Right renal cortex interstitium (tissue), 3 donors: ENCODE measurements at places on chromosomes 7 and 10. TPM values are rescaled to one million over a fixed set of nuclear protein-coding genes. Genes with fewer than 3 reads are reported as not detected.

- no peak for DNase-seq
These were observed 13.1 kb downstream of the SDHAF3 start for GRCh38 chr7:97130417-97131139.

- no peak for DNase-seq
These were observed 714.0 kb upstream of the GHITM start for GRCh38 chr10:83425306-83425705.

DNA sequence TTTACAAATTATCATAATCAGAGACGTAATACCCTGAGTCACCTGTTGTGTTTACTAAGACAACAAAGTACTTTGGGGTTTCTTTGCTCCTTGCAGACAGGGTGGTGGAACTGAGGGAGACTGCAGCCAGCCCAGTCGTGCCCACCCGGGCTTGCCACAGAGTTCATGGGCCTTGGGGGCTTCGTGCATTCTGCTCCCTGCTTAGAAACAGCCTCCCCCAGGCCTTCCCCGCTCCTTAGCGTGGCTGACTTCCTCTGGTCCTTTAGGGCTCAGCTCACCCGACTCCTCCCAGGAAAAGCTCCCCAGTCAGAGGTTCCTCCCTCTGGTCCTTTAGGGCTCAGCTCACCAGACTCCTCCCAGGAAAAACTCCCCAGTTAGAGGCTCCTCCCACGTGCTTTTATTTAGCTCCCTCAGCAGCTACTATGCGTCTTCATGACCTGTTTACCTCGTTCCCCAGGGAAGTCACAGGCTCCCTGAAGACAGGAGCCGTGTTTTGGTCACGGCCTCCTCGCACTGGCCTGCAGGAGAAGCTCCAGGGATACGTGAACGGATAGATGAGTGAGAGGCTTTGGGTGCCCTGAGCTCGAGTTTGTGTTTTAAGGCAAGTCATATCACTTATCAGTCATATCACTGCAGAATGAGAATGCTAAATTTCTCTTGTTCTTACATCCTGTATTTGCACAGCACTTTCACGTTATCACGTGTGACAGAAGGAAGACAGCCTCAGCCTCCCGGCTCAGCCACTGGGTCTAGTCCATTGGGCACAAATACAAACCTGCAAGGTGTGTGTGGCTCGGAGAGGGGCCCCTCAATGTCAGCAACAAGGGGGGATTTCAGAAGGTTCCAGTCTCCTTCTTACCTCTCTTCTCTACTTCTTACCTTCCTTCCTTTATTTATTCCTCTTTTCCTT, 52.7 kb upstream of the VIPR2 start:
- DNase-seq = no peak

- no peak for DNase-seq
These were observed 19.1 kb downstream of the PLPP4 start for GRCh38 chr10:120475844-120476791.

DNA sequence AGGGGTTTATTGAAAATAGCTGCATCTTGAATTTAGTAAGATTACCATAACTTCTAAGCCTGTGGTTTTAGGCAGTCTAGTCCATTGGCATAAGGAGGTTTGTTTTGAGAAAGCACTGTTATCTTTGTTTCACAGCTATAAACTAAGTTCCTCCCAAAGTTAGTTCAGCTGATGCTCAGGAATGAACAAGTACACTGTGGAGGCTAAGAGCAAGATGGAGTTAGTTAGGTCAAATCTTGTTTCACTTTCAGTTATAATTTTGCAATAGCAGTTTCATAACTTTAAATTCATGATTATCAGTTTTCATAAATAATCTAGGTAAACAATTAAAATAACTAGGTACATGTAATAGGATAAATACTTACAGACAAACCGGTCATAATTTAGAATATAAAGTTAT, 15.4 kb downstream of the SEC61G start:
- DNase-seq = no peak

NSMCE4A gene
- 78.4 TPM for polyA plus RNA-seq

DNA sequence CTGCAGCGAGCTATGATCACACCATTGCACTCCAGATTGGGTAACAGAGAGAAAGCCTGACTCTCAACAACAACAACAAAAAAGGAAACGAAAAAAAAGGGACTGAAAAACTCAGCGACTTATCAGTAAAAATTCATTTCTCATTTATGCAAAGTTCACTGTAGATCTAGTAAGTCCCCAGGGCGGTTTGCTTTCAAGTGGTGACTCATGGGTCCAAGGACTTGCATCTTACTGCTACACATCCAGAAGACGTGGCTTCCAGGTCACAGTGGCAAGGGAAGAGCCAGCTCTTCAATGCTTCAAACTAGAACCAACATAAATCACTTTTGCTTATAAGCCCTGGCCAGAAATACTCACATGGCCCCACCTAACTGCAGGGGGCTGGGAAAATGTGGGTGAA, 178.3 kb upstream of the AUTS2 start:
- DNase-seq = no peak

IGFBP3 gene
- 102 TPM for polyA plus RNA-seq

LRMDA gene
- polyA plus RNA-seq = 21.2 TPM

DNA sequence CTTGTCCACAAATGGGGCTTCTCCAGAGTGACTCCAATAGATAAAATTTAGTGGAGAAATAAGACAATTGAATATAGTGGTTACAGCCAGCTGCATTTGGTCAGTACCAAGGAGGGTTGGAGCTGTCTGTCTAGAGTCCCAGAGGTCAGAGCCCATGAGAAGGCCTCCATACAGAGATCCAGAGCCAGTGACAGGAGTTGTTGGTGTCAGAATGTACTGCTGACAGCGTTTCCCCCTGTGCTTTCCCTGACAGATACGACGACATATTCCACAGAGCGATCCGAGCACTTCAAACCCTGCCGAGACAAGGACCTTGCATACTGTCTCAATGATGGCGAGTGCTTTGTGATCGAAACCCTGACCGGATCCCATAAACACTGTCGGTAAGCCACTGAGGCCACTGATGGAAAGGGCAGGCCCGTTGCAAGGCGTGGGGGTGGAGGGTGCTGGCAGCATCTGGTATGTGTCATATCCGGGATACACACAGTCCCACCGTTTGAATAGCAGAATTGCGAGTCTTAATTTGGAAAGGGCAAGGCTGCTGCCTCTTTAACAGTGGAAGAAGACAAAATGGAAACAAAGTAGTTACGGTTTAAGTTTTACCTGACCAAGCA, 483.6 kb downstream of the NRG3 start:
- no peak for DNase-seq

- DNase-seq = no peak
These were observed 70.6 kb upstream of the RHEB start for GRCh38 chr7:151590071-151590849.

DNA sequence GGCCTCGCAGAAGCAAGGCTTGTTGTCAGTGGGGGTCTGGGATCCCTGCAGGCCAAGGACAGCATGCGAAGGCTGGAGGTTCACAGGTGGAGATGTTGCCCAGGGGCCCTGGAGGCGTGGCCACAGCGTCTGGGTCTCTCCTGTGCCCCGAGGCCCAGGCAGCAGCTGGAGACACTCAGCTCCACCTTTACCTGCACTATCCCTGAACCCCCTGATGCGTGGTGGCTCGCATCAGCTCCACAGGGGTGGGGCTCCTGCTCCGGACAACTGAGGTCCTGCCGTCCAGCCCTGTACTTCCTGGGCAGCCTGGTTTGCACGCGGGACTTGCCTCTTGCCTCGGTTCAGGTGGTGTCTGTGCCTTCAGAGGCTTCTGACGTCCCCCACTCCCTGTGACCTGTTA, 54.6 kb upstream of the ZNF32 start:
- no peak for DNase-seq

DNA sequence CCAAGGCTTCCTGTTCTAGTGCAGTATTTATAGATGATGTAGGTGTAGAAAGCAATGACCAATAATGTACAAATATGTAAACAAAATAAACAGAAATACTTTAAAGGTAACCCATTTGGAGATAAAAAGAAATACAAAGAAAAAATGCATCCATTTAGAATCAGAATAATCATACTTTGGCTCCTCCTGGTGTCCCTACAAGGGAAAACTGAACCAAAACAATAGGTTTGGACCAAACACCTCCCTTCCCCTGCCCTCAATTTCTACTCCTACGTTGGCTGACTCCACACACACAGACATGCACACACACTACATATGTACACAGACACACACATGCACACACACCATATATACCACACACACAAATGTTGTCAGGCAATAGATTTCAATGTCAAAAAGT, 36.0 kb downstream of the C10orf143 start:
- no peak for DNase-seq

GRCh38 chr10:110733218-110733952, 89.2 kb downstream of the RBM20 start:
- no peak for DNase-seq

DNA sequence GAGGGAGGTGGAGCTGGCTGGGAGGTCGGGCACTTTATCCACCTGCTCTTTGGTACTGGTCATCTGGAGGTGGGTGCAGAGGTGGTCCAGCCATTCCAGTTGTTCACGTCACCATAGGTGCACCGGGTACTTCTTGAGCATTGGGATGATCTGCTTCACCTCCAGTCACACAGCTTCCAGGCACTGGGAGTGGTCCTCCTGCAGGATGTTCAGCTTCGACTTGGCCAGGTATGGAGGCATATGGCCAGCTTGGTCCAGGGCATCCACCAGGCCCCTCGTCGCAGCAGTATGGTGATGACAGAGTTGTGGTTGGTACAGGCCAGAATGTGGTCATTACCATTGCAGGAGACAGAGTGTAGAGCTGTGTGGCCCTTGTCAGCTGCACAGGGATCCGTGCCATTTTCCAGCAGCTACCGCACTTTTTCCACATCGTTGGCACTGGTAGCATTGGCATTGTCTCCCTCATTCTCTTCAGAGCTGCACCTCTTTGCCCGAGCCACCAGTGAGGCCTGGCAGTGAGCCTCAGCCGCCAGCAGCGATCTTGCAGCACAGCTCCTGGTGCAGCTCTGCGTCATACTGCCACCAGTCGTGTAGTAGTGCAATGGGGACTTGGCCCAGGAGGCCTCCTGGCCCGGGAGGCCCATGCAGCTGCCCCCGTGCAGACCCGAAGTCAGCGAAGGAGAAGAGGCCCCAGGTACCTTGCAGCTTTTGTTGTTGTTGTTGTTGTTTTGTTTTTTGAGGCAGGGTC, 150.9 kb downstream of the ZNF22 start:
- no peak for DNase-seq

GRCh38 chr7:127353897-127354296, 38.6 kb downstream of the ZNF800 start:
- DNase-seq = no peak

DNA sequence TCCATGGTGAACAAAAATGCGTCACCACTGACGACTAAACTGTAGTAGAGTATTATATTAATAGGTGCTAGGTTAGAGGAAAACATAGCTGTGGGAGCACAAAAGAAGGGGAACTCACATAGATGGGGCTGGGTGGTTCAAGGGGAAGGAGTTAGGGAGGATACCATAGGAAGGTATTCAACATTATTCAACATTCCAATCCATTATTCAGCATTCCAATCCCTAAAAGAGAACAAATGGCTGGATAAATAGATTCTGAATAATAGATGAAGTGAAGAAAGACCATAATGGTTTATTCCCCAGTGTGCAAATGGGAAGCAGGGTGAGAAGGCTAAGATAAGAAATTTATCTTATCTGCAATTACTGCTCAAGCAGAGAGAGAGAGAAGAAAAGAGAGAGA, 61.4 kb downstream of the AASS start:
- DNase-seq = no peak

DNA sequence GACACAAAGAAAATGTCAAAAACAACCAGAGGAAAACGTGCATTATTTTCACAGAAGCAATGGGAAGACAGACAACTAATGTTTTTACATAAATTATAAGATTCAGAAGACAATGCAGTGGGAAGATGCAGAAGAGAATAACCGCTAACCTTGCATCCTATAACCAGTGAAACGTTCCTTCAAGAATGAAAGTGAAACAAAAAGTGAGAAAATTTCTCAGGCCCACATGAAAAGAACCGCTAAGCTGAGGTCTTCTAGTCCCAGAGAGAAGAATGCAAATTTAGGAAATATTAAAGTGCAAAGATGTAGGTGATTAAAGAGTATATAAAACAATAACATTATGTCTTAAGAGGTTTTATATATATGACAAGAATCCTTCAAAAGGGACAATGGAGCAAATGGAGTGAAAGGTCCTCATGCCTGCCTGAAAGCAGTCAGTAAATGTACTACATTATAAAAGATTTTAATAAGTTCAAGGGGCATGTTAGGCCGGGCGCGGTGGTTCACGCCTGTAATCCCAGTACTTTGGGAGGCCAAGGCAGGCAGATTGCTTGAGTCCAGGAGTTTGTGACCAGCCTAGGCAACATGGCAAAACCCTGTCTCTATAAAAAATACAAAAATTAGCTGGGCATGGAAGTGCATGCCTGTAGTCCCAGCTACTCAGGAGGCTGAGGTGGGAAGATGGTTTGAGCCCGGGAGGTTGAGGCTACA, 43.1 kb upstream of the DDC start:
- DNase-seq = no peak
